ENCODE measurements at places on chromosomes 13 and 19.

DNA sequence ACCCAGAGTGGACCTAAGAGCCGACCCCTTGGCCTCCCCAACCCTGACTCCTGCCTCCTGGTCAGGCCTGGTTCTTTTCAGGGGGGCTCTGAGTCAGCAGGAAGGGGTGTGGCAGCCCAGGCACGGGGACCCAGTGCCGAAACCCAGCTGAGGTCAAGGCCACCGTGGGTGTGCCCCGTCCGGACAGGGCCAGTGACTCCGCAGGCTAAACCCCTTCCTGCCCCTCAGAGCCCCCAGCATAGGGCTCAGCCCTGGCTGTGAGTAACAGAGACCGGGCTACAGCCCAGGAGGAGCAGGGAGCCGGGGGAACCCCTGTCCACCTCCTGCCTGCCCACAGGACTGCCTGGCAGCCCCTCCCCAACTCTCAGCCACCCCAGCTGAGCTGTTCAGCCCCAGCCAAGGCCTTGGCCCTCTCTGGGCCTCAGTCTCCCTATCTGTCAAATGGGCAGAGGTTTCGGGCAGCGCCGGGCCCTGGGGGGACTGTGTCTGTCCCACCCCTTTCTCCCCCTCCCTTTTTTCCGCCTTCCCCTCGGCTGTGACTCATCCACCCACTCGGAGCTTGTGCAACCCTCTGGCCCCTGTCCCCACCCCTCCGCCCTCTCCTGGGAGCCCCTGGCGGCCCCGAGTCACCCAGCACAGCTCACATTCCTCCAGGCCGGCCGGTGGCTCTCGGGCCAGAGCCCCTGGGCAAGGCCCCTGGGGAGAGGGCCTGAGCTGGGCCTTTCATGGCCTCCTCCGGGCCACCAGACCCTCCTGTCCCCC is 8.6 kb downstream of the ZBTB7A start:
- DNase-seq = no peak

GRCh38 chr13:101728615-101729014 is 276.1 kb downstream of the ITGBL1 start:
- DNase-seq = no peak

DNA sequence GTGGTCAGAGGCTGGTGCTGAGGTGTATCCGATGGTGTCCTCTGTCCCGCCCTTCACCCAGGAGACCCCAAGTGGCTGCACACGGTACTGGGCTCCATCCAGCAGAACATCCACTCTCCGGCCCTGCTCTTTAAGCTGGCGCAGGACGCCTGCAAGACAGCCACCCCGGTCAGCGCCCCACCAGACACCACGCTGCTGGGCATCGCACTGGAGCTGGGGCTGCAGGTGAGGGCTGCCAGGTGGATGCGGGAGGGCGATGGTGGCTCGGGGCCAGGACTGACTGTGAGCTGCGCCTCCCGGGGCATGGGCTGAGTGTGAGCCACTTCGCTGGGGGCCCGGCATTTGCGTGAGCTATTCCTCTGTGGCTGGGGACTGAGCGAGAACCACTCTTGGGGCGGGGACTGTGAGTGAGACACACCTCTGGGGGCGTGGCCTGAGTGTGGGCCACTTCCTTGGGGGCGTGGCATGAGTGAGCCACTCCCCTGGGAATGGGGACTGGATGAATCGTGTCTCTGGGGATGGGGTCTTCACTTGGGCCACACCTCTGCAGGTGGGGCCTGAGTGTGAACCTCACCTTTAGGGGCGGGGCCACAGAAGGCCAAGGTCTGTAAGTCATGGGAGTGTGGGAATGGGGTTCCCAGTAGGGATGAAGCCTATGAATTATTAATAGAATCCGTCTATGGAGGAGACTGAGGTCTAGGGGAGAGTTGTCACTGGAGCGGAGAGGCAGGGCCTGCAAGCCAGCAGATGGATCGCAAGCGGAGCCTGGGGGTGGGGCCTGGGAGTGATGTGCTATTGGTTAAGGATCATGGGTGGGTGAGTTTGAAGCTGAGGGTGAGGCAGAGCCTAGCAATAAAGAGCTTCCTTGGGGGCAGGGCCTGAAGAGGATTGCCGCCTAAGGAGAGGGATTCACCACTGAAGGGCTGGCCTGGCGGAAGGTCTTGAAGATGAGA is 30.5 kb downstream of the ZSWIM4 start:
- peak; percentile 94 for DNase-seq

- DNase-seq = no peak
These were observed 9.6 kb upstream of the GPR183 start for GRCh38 chr13:99316657-99317256.

- peak; percentile 81 for DNase-seq
These were observed 3.2 kb upstream of the ERVV-1 start for GRCh38 chr19:53010494-53010893.

DNA sequence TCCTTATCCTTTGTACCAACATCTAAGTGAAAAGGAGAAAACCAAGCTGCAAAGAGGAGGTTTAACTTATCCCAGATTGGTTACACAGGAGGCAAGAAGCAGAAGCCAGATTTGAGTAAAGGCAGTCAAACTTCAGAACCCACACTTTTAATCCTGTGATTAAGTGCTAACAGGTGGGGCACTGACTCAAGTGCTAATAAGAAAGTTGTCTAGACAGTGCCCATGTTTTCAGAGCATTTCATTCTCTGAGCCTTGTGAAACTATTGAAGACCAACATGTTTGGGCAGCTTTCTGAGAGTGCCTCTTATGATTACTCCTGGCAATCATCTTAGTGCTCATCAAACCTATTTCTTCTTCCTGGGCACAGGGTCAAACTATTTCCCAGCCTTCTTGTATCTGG is 380.8 kb downstream of the KCNRG start:
- DNase-seq = no peak

DNA sequence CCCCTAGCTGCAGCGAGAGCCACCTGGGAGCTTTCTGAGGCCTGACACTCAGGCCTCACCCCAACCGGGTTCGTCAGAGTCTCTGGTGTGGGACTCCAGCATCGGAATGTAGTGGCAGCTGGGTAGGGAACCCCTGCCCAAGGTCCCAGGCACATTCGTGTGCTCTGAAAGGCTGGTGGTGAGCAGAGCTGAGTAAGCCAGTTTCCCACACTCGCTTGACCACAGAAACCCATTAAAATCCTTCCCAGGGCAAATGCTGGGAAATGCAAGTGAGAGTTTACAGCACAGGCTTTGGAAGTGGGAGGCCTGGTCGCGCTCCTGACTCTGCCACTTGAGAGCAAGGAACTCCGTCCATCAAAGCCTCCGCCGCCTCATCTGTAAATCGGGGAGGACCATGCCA is 4.2 kb downstream of the TRAPPC6A start:
- DNase-seq = no peak

GRCh38 chr19:1853295-1854038 is 5.2 kb upstream of the REXO1 start:
- DNase-seq = peak; percentile 93

DNA sequence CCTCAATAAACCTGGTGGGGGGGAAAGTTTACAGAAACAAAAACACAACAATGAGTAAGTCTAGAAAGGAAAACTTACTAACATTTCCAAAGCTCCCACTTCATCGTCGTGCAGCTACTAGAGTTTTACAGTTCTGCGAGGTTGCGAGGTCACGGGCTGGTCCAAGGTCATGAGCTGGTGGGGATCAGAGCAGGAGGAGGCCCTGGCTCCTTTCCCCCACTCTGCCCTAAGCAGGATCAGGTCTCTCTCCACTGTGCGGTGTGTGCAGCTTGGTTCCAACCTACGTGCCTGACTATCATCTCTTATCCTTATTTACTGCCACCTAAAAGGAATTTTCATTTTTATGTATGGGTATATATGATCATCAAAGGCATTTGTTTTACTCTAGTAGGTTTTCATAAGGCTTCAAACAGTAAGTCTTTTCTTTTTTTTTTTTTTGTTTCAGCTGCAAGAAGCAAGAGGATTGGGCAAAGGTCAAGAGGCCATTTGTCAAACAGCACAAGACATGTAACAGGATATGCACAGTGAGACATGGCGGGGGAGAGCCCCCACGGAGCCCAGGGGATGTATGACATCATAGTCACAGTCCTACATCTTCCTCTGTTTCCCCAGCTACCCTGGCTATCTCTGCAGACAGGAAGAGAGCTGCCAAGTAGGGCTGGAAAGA is 76.6 kb upstream of the POMP start:
- no peak for DNase-seq

- no peak for DNase-seq
These were observed 436.3 kb downstream of the DACH1 start for GRCh38 chr13:71430681-71431080.

- DNase-seq = no peak
These were observed 51.5 kb upstream of the WDFY2 start for GRCh38 chr13:51532736-51533197.

GRCh38 chr13:109649713-109650112 is 136.7 kb downstream of the IRS2 start:
- DNase-seq = no peak

DNA sequence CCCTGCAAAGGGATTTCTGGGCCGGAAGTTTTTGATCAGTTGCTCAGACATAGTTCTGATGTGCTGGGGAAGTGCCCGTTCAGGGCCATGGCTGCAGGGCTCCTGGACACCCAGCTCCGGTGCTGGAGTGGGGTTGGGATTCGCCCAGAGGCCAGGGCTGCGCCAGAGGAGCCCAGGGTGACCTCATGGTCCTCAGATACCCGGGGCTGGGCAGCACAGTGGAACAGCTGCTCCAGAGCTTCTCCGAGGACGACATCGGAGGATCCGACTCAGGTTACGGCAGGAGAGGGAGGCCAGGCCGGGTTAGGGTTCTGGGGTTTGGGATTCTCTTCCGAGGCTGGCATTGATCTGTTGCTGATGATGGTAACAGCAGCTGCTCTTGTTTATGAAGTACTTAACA is 20.9 kb downstream of the CARM1 start:
- DNase-seq = no peak

- no peak for DNase-seq
These were observed 953 bp downstream of the RLN3 start for GRCh38 chr19:14028901-14029300.

- peak; percentile 88 for DNase-seq
These were observed at the start of the genes ATF5 and NUP62 for GRCh38 chr19:49929121-49929610. Gene ATF5 (plus strand): TSS chr19:49929205. CDS start chr19:49930851, 1,646 bp downstream. Gene NUP62 (minus strand): TSS chr19:49929504. CDS start chr19:49909807, 19,697 bp downstream.

- no peak for DNase-seq
These were observed 11.1 kb upstream of the UQCR11 start for GRCh38 chr19:1616396-1616795.

- DNase-seq = no peak
These were observed 6.2 kb downstream of the ZNF444 start for GRCh38 chr19:56147307-56147706.

DNA sequence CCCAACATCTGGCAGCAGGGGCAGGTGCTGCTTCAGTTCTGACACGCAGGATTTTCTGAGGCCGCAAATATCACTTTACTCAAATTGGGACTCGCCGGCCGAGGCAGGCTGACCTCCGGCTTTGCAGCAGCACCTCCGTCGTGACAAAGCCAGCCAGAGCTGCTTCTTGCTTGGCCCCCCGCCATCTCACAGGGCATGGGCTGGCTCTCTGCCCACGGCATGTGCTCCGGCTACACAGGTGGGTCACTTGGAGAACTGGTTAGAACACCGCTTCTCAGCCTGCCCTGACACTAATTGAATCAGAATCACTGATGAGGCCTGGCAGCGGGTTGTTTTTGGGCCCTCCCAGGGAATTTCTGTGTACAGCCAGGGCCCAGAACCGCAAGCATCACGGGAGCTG is 112.3 kb downstream of the SLC7A1 start:
- DNase-seq = no peak

DNA sequence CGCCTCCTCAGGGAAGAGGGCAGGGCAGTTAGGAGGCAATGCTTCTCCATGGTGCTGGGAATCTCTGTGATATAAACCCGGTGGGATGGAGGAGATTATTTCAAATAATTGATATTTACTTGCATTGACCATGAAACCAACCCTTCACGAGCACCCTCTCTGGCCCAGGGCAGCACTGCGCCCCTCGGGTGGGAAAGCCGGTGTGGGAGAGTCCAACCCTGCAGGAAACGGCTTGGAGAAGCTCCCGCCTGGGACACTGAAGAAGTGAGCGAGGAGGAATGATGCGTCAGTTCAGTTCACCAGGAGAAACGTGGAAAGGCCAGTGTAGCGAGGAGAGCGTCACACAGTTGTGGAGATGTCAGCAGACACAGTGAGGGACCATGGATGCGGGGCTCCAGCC is 99.9 kb downstream of the COL4A2 start:
- DNase-seq = no peak

- no peak for DNase-seq
These were observed 49.6 kb downstream of the MRPL57 start for GRCh38 chr13:21225841-21226581.

DNA sequence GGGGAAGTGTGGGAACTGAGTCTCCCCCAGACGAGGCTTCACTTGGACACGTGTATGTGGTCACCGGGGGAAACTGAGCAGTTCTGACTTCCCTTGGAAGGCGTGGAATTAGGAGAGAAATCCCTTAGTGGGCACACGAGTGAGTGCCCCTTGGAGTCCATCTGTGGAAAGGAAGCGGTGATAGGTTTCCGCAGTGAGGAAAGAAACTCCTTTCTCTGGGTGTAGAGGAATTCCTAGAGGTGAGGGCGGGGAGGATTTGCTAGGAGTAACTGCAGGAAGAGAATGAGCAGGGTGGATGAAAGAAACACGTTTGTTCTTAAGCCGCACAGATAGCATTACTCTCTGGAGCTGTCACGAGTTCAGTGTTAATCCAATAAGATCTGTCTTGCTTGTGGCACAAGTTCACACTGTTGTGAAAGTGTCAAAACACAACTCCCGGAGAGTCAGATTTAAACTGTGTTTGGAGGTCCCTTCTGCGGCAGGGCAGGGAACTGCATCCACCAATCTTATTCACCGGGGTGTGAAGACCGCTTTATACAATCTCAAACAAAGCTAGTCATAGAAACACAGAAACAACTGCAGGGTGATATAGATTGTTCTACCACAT is 1.2 kb downstream of the KL start:
- peak; percentile 34 for DNase-seq

- no peak for DNase-seq
These were observed 86.9 kb upstream of the DOCK9 start for GRCh38 chr13:99064624-99065234.

GRCh38 chr13:80515296-80515695 is 174.4 kb upstream of the SPRY2 start:
- no peak for DNase-seq

GRCh38 chr13:44287958-44288357 is 85.7 kb upstream of the SERP2 start:
- no peak for DNase-seq

- DNase-seq = no peak
These were observed 62.4 kb downstream of the MBNL2 start for GRCh38 chr13:97284558-97284957.

DNA sequence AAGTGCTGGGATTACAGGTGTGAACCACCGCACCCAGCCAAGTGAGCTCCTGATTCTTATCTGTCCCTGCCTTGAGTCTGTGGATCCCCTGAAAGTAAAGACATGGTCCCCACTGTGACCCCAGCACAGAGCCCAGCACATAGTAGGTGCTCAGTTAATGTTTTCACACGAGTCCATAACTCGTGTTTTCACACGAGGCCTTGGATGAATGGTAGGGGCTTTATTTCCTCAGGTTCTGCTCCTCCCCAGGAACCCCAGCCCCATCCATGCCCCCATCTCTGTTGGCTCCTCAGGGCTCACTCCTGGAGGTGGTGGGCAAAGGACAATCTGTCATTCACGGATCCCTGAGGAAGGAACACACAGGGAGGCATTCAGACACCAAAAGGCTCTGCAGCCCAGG is 23.6 kb upstream of the PDE4C start:
- no peak for DNase-seq

Data from WTC11 (cell line).